ENCODE measurements at places on chromosomes 2 and 18. TPM values are rescaled to one million over a fixed set of nuclear protein-coding genes. Genes with fewer than 3 reads are reported as not detected.

The SCN9A gene
- total RNA-seq = 5.2 TPM

The EMILIN1 gene
- total RNA-seq = 1.6 TPM

DNA sequence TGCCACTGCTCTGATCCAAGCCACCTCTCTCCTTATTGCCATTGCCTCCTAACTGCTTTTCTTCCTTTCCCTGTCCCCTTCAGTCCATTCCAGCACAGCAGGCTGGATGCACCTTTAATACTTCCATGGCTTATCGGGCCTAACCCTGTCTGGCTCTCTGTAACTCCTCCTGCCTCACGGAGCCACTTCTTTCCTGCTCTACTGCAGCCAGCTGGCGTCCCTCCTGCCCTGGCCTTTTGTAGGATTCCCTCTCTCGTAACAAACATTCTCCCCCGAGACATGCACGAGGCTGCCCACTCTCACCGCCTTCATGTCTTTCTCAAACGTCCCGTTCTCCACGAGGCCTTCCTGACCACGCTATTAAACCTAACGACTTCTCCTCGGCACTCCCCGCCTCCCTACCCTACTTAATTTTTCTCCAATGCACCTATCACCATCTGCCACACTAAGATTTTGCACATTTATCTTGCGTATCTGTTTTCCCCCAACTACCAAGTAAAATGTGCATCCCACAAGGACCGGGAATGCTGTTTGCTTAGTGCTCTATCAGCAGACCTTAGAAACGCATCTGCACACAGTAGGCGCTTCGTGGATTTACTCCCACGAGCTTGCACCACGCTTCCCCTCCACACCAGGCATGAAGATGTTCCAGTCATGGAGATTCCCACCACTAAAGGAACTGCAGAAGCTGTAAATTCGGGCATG, 728 bp upstream of the C18orf63 start:
- peak; percentile 13 for DNase-seq

The TRIB2 gene
- 18.9 TPM for total RNA-seq

- no peak for DNase-seq
Observed at GRCh38 chr2:73897240-73897583, 4.4 kb downstream of the ACTG2 start.

DNA sequence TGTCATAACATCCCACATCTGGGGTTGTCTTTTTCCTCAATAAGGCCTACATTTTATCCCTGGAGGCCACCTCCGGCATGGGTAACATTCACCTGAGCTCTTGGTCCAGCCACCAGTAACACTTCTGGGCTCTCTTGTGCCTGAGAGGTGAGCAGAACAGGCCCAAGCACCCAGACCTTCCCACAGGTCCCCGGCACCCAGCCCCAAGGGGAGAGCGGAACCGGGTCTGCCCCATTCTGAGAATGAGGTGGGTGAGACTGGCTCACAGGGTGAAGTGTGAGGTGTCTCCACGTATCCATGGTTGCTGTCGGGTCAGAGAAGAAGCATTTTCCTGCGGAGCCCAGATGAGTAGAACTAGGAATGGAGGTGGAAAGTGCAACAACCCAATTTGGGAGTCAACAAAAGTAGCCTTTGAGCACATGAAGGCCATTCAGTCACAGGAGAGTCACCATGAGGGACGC, 496.7 kb upstream of the MYT1L start:
- DNase-seq = no peak

GRCh38 chr18:55252053-55252675, 292.9 kb upstream of the CCDC68 start:
- no peak for DNase-seq

DNA sequence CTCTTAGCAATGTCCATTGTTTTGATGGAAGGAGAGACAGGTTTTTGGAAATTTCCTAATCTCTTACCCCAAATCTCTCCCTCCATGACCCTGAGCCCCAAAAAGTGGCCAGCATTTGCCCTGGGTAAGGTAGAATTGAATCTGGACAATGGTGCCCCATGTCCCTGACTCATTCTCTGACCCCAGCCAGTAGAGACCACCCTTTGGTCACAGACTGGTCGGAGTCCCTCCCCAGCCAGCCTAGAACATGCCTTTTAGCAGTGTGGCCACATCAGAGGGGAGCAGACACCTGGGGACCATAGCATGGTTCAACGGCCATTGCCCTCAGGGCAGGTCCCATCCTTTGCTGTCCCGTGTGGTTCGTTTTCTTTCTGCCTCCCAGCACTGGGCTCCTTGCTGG, 6.5 kb upstream of the NT5DC4 start:
- no peak for DNase-seq

DNA sequence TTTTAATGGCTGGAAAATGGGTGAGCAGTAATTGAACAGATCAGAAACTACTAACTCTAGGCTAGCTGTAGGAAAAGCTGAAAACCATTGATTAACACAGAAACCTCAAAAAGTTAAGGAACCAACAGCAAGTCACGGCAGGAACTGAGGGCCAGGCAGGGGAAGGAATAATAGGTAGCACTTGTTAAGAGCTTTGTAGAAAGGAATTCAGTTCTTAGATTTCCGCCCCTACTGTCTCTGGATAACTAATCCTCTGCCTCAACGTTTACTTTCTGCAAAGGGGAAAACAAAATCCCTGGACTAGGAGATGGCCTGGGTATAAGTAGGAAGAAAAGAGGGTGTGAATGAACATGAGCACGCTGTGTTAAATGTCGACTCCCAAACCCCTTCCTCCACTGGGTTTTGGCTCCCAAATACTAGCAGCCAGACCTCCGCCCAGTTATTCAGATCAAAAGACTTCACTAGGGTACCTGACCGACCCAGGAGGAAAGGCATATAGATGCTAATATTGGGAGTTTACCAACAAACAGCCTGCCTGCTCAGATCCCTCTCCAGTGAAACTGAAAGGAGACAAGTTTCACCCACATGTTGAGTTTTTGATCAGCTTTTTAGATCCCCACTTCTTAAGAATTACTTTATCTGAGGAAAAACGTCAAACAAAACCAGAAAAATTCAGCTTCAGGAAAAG, 12.4 kb downstream of the SMAD2 start:
- no peak for DNase-seq

The CHRNG gene
- total RNA-seq = not detected

Measured in PC-9 (cell line).